ENCODE measurements at places on chromosomes 1 and 21. TPM values are rescaled to one million over a fixed set of nuclear protein-coding genes. Genes with fewer than 3 reads are reported as not detected.

Gene HDGF
- total RNA-seq: 490 TPM

Gene LCE3E
- total RNA-seq: not detected

Gene ZBTB8B
- total RNA-seq: not detected

DNA sequence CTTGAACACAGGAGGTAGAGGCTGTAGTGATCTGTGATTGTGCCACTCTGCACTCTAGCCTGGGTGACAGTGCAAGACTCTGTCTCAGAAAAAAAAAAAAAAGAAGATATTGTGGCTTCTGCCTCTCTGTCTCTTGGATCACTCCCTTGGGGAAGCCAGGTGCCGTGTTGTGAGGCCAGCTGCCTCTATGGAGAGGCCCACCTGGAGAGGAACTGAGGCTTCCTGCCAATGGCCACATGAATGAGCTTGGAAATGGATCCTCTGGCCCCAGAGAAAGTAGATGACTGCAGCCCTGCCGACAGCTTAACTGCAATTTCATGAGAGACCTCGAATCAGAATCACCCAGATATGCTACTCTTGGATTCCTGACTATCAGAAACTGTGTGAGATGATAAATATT lies 19.7 kb upstream of the AK2 start:
- no peak for DNase-seq

- DNase-seq: no peak
Observed at GRCh38 chr1:162074276-162075005, 5.0 kb downstream of the NOS1AP start.

DNA sequence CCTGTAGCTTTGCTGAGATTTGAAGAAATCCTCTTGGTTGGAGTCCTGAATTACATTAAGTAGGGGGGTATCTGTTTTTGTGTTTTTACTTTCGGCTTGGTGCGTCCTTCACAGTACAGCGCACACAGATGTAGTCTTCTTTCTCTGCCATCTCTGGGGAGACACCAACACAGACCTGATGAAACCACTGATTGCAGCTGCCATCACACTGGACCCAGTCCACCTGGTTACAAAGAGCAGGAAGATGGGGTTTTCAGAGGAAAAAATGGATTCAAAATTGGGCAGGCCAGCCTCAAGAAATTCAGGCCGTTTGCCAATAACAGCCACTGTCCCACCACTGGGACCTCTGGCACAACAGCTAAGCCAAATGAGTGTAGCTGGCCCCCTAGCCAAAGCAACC lies 18.7 kb upstream of the SYT2 start:
- DNase-seq: no peak

- peak; percentile 30 for DNase-seq
Observed at GRCh38 chr1:202189918-202190715, 3.5 kb upstream of the LGR6 start.

Gene HMGB4
- total RNA-seq: not detected

Gene CCDC24
- total RNA-seq: 9.2 TPM

- no peak for DNase-seq
Observed at GRCh38 chr1:8458607-8459006, 140.7 kb downstream of the SLC45A1 start.

GRCh38 chr1:174942547-174943255 lies 57.0 kb upstream of the CACYBP start:
- no peak for DNase-seq

DNA sequence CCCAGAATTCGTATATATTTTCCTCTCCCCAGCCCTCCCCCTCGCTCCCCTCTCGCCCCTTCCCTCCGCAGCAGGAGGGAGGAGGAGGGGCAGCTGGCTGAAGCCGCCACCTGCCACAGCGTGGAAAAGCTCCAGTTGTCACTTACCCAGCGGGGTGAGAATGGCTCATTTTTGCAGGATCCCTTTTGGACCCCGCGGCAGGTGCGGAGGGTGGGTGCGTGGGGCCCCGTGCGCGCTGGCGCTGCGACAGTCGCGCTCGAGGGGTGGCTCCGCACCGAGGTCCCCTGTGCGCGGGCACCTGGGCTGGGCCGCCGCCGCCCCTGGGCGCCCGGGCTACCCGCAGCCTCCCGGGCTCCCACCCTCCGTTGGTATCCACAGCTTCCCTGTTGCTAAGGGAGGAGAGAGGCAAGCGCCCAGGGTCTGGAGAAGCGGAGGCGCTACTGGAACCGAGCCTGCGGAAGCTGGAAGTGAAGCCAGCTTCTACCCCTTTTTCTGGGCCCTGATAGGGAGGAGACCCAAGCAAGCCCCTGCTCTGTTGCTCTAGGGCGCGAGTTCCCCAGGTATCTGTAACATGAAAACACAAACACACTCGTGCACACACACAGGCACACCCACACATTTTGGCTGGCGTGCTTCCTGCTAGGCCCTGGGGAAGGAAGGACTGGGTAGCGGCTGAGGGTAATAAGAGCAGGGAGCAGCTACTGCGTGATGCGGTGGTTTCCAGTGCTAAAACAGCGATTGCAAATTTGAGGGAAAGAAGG lies at the start of gene ERICH3:
Gene ERICH3, minus strand, starts transcription at position 442 of the 761 bp plus-strand sequence. Its CDS starts 273 bp downstream, at position 169.
- no peak for DNase-seq

DNA sequence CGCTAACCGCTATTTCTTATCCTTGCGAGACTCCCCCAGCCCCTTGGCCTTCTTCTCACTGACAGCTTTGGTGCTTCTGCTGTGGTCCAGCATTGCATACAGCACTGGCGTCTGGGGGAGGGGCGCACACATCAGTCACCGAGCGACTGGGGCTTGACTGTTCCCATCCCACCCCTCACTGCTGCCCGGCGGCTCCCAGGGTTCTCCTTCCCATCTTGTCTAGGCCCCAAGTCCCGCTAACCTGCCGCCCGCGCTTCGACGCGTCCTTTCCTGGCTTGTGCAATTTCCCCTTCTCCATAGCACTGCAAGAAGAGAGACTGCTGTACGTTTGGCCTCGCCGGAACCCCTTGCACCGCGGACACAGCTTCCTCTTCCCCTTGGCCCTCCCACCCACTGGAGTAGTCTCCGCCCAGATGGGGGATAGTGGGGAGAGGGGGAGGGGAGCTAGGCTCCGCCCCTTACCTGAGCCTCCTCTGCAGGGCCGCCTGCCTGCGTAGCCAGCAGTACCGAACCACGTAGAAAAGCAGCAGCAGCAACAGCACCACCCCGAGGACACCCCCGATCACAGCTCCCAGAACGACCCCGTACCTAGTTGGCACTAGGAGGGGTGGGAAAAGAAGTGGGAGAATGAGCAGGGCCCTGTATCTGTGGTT lies 3.8 kb downstream of the MPZ start:
- DNase-seq: peak; percentile 22

Gene B3GALT6
- 87.7 TPM for total RNA-seq

Gene PCAT6
- total RNA-seq: not detected

Gene SH2D1B
- not detected for total RNA-seq

GRCh38 chr1:12475530-12475934 lies 142.5 kb downstream of the DHRS3 start:
- peak; percentile 84 for DNase-seq

DNA sequence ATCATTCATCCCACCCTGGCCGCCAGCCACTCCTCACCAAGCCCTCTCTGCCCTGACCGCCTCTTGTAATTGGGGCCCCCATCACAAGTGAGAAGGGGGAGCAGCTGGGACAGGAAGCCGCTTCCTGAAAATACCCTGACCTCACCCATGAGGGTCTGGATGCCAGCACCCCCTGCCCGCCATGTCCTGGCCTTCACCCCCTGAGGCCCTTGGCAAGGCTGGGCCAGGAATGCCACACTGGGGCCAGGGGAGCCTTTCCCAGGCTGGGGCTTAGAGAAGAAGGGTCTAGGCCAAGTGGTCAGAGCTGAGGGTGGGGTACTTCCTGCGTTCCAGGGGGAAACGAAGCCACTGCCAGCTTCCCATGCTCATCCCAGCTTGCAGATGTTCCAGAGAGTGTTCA lies 60.5 kb downstream of the TAS1R2 start:
- no peak for DNase-seq

DNA sequence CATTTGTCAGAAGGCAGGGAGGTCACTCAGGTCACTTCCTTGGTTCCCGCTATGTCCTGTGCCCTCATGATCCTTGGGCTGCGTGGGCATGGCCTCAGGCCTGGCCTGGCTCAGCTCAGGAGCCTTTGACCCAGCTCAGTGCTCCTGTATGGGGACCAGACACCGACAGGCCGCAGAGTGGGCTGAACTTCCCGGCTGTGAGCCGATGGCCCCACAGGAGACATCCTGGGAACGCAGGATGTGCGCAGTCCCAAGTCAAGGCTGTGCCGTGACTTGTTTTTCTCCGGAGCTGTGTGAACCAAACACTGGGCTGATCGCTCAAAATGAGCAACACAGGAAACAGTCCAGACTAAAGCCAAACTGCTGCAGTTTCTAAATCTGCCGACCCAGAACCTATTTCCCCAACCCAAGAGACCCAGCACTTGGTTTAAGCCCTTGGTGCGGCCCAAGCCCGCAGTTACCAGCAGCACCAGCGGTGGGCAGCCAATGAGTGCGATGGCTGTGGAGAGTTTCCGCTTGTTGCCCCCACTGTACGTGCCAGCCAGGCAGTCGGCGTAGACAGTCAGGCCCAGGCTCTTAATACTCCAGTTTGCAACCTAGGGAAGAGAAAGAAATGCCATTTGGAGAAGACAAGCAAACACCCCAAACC lies 92.3 kb upstream of the GCLM start:
- DNase-seq: no peak

Gene HSPG2
- total RNA-seq: 235 TPM

DNA sequence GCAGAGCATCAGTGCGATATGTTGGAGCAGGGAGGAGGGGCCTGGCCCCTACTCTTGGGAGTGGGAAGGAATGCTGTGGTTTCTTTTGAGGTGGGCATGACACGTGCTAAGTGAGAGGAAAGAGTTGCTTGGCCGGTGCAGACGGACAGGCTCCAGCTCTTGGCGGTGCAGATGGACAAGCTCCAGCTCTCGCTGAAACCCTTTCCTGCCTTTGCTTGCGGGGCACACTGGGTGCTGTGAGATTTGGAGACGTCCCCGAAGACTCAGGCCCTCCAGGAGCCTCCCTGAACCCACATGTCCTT lies 15.9 kb downstream of the PDXK start:
- no peak for DNase-seq

Gene NBPF4
- not detected for total RNA-seq

Gene CNR2
- total RNA-seq: not detected

GRCh38 chr1:117656202-117656641 lies 50.4 kb downstream of the TENT5C start:
- DNase-seq: no peak

GRCh38 chr1:183267646-183268431 lies 81.8 kb downstream of the LAMC2 start:
- no peak for DNase-seq

GRCh38 chr21:39637197-39637970 lies 24.6 kb downstream of the B3GALT5 start:
- DNase-seq: peak; percentile 68

DNA sequence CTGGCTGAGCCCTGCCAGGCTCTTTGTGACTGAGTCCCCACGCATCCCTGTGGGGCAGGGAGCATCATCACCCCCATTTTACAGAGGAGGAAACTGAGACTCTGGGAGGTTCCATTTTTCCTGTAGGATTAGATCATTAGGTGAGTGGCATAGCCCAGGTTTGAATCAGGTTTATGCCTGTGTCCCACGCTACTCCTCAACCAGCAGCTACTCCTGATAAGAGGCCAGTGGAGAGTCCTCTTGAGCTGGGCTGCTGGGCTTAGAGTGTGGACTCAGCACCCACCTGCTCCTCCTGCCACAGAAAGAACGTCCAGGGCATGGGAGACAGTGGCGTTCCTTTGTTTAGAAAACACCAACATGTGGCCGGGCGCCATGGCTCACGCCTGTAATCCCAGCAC lies 30.7 kb downstream of the TNFRSF1B start:
- DNase-seq: no peak

DNA sequence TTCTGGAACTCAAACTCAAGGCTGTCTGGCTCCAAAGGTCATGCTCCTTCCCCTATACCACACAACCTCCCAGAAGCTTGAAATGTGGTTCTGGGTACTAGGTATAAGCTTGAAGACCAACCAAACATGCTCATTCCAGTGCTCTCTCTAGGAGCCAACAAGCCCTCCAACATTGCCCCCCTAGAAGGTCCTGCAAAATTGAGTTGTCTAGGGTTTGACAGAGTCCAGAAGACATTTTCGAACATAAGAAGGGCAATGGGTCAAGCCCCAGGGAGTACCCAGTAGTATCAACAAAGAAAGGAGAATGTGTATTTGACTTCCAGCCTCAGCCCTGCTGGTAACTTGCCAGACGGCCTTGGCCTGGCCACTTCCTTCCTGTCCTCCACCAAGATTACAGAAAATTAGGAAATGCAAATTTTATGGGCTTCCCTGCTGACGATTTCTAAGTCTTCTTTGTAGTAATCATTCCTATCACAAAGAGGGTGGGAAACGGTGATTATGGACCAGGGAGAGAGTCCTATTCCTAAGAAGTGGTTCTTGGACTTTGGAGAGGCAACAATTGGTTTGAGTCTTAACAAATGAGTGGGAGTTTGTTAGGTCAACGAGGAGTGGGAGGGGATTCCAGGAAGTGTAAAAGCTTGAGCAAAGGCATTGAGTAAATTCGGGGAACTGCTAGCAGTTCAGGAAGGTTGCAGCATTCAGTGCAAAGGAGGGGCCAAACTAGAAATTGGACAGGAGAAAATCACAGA lies 18.7 kb upstream of the SLAMF1 start:
- DNase-seq: no peak

Gene GJC2
- 45.3 TPM for total RNA-seq

DNA sequence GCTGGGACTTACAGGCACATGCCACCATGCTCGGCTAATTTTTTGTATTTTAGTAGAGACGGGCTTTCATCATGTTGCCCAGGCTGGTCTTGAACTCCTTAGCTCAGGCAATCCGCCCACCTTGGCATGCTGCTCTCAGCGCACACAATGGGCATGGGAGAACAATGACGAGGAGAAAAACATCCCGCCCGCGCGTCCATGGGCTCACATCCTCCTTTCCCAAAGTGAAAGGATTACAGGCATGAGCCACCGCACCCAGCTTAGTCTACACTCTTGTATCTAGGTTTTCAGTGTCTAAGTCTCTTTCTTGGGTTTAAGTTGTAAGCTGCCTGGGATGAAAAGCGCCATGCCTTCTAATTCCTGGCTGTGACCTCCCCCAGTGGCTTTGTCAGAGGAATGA lies 37.9 kb downstream of the CDK18 start:
- DNase-seq: no peak

Gene HMGCL
- 38.2 TPM for total RNA-seq

DNA sequence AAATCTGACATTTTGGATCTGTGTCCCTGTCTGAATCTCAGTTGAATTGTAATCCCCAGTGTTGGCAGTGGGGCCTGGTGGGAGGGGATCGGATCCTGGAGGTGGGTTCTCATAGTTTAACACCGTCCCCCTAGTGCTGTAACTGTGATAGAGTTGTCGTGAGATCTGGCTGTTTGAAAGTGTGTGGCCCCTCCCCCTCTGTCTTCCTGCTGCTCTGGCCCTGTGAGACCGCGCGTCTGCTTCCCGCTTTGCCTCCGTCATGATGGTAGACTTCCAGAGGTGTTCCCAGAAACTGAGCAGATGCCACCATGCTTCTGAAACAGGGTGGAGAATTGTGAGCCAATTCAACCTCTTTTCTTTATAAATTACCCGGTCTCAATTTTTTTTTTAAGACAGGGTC lies 25.0 kb downstream of the AGPAT3 start:
- no peak for DNase-seq

DNA sequence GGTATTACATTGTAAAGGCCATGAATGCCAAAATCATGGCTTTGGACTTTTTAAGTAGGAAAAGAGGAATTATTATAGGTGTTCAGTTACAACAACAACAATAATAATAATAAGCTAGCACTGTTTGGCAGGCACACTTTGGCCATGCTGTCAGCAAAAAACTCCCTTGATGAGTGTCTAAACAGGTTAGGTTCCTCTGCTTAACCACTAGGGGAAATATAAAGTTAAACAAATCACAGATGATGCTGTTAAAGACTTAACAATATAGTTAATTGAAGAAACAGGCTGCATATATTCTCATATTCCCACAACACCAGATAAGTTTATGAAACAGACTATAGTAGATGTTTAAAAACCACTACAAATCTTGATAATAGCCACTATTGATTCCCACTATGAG lies 46.4 kb downstream of the RGS21 start:
- DNase-seq: peak; percentile 13

Data from HT-29 (cell line).